ENCODE measurements at places on chromosomes 5 and 9. TPM values are rescaled to one million over a fixed set of nuclear protein-coding genes. Genes with fewer than 3 reads are reported as not detected.

The ZNF354B gene
- 6.2 TPM for polyA plus RNA-seq

The NADK2 gene
- polyA plus RNA-seq, result 7.0 TPM

The IFT74 gene
- 12.4 TPM for polyA plus RNA-seq

DNA sequence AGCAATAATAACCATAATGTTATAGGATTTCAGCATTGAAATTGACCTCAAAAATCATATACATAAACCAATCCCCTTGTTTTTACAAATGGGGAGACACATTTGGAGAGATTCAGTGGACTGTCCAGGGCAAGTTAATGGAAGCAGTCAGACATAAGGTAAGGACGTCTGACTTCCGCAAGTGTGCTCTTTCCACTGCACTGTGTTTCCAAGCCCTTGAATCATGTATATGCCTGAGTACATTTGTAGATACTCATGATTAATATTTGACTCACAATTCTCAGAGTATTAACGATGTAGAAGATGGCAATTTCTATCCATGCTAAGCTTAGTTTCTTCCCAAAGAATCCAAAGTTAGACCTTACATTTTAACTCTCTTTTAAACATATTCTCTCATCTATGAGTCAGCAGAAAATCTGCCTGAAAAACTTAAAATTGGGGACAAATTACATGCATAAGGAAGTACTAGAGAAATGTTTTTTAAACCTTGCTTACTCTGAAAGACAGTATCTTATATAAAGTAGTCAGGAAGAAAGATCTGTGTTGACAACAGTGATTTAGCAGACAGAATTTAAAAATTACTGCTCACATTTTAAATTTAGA is 165.3 kb downstream of the NFIB start:
- DNase-seq, result no peak

GRCh38 chr9:134343637-134344036 is 17.4 kb downstream of the RXRA start:
- no peak for DNase-seq

DNA sequence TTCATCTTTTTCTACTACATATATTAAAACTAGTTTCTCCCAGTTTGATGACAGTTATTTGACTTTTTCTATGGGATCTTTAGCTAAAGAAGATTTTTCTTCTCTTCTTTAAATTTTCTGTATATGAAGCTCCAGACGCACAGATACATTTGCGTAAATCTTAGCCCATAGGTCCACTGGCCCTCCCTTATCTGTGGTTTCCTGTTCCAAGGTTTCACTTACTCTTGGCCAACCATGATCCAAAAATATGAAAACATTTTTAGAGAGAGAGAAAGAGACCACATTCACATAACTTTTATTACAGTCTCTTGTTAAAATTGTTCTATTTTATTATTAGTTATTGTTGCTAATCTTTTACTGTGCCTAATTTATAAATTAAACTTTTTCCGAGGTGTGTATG is 270.2 kb upstream of the DAPK1 start:
- DNase-seq, result no peak

GRCh38 chr9:96524045-96524444 is 74.1 kb downstream of the HABP4 start:
- no peak for DNase-seq

GRCh38 chr5:171157775-171158174 is 151.3 kb upstream of the TLX3 start:
- DNase-seq, result no peak

DNA sequence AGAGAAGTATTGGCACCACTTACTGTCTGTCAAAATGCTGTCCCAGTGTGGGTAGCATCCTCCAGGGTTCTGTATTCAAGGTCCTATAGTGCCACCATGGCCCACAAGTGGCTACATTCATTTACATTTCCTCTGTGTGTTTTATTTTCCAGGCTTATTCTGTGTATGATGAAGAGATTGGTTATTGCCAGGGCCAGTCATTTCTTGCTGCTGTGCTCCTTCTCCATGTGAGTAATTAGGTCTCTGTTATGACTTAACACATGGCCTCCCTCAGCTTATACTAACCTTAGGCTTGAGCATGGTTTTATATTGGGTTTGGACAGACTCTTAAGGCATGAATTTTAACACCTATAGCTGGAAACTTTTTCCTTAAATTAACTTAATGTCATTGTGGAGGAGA is 36.7 kb downstream of the GPR21 start:
- no peak for DNase-seq

DNA sequence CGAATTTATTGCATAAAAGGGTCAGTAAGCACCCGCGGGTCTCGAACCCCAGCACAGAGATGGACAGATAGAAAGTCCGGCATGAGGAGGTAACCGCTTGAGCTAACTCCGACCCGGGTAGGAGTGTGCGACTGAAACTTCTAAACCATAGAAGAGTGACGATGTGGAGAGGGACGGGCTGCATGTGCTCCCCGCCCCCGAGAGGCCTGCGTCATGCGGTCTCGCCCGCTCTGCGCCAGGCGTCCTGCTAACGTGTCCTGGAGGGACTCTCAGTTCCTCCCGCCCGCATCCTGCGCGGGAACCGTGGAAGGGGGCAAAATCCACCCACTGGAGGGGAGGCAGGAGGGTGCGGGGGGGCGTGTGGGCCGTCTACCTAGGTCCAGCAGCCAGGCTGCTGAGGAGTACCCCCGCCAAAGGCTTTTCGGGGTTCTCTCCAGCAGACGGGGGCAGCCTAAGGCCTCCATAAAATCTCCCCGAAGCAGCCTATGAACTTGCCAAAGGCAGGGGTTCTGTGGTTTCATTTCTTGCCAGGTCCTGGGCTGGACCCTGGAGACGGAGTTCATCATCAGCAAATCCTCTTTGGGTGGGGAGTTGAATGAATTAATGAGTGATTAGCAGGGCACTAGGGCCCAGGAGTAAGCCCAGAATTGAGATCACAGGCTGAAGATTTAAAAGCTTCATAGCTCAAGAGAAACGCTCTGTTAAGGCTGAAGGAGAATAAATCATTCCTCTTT is 51.9 kb downstream of the TGFBI start:
- no peak for DNase-seq

- no peak for DNase-seq
Observed at GRCh38 chr9:78997296-78997695, 574.5 kb upstream of the TLE4 start.

DNA sequence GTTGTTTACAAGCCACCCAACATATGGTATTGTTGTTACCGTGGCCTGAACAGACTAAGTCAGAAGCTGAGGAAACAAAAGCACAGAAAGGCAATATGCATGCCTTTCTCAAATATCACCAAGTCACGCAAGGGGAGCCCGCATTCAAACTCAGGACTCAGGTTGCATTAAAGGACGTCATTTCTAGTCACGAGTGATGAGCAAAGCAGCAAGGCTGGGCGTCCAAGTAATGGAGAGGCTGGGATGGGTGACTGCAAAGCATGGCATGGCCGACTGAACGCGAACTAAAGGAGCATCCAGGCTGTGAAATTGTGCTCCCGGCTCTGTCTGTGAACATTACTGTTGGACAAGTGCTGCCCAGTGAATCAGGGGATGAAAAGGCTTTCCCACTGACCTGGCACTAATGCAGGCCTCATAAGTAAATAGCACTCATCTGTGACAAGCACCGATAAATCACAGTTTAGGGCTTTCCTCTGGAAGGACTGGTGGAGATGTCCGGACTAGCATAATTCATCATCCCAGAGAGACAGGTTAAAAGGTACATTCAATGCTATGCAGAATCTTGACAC is 202.8 kb downstream of the SPOCK1 start:
- no peak for DNase-seq
